Upper lobe of right lung (tissue), 1 donor: ENCODE measurements at places on chromosomes 5 and 9. TPM values are rescaled to one million over a fixed set of nuclear protein-coding genes. Genes with fewer than 3 reads are reported as not detected.

UBLCP1 gene
- 25.0 TPM for total RNA-seq

GRXCR2 gene
- not detected for total RNA-seq

FAM81B gene
- not detected for total RNA-seq

ANKRD18A gene
- total RNA-seq: 1.0 TPM

LHX6 gene
- 16.9 TPM for total RNA-seq

NEUROG1 gene
- total RNA-seq: not detected

OR1J2 gene
- total RNA-seq: not detected

HABP4 gene
- 10.3 TPM for total RNA-seq

WWC1 gene
- 94.2 TPM for total RNA-seq

IFNA13 gene
- not detected for total RNA-seq

OLFML2A gene
- 39.5 TPM for total RNA-seq

SOHLH1 gene
- not detected for total RNA-seq

OTP gene
- not detected for total RNA-seq

QRFP gene
- total RNA-seq: not detected

KIF4B gene
- 0.17 TPM for total RNA-seq

PCSK1 gene
- not detected for total RNA-seq

TMEM215 gene
- not detected for total RNA-seq

FBXL7 gene
- total RNA-seq: 13.3 TPM

LCN15 gene
- not detected for total RNA-seq

GAS1 gene
- 16.8 TPM for total RNA-seq

GHR gene
- total RNA-seq: 6.6 TPM

KIF24 gene
- 0.46 TPM for total RNA-seq

BRD8 gene
- 46.7 TPM for total RNA-seq

TRPM3 gene
- 0.35 TPM for total RNA-seq

MRPS30 gene
- 37.8 TPM for total RNA-seq

MARVELD2 gene
- total RNA-seq: 32.4 TPM

PDLIM4 gene
- 7.4 TPM for total RNA-seq

AFAP1L1 gene
- total RNA-seq: 32.7 TPM

PDE6A gene
- total RNA-seq: 0.09 TPM

KIAA0825 gene
- total RNA-seq: 4.4 TPM

LHFPL2 gene
- 41.0 TPM for total RNA-seq

SPATA31E1 gene
- total RNA-seq: not detected

PCDHA1 gene
- not detected for total RNA-seq
